ENCODE measurements at places on chromosomes 16 and 17.

DNA sequence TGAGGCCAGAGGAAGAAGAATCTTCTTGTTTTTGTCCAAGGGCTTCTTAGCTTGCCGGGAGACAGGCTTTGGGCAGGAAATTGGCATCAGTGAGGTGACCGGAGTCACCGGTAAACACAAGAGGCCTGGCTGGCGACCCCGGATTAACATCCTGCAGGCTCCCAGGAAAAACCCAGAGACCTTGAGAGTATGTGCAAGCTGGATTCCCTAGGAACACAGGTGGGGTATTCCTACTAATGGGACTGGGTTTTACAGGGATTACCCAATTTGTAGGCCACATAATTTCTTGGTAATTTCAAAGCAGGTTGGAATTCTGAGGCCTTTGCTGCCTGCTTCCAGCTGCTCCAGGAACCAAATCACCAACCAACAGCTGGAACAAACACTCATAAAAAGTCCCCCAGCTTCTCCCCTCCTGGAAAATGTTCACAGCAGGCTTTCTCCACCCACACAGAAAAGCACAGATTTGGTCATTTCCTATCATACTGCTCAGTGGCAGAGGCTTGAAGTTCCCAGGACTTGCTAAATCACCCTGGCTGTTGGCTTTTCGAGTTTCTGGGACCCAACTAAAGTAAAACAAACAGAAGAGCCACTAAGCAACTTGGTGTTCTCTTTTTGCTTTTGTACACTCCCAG is 258.8 kb downstream of the IRF8 start:
- no peak for DNase-seq

DNA sequence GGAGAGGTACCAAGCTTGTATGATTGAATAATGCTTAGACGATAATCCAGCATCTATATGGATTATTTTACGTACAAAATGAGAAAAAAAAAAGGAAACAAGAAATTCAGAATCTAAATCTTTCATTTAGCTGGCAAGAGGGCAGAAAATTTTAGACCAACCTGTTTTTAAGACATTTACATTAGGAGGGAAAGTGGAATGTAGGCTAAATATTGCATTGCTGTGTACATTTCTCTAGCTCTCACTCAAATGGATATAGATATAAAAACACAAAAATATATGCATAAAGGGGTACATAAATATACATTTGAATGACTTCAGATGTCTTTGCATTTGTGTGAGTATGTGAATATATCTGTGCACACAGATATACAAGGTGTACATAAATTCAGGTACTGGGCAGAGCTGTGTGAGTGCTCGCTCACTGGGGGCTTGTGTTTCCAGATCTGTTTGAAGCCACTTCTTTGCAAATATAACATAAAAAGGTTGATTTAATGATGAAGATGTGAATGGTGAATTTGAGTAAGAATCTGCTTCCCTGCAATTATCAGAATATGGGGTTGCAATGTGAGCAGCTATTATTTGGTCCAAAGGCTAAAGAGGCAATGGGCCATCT is 14.2 kb upstream of the ZFHX3 start:
- DNase-seq, result no peak

- DNase-seq, result peak; percentile 25
Measured at GRCh38 chr16:84648595-84649510, 542 bp downstream of the KLHL36 start.

- no peak for DNase-seq
Measured at GRCh38 chr17:796609-797008, 14.5 kb downstream of the MRM3 start.

GRCh38 chr16:47876511-47876910 is 279.3 kb downstream of the ABCC12 start:
- DNase-seq, result no peak

GRCh38 chr16:25134166-25134700 is 22.7 kb downstream of the LCMT1 start:
- DNase-seq, result no peak

DNA sequence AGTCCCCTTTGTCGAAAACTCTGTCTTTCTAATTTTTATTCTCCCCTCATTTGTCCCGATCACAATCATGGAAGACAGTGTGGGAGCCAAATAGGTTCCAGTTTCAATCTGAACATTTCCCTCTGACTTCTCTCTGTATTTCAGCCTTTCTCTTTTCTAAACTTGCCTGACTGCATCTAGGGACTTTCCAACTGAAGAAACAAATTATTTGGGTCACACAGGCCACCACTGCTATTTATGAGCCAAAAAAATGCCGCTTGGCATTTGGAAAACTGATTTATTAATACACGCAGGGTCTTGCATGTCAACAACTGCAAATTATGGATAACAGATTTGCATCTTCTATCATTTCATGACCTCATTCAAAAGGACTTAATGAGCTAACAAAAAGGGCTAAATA is 55.2 kb upstream of the ELAC2 start:
- DNase-seq, result no peak

- DNase-seq, result no peak
Measured at GRCh38 chr17:38898291-38898679, 27.1 kb upstream of the LASP1NB start.

GRCh38 chr16:72552654-72553053 is 380.7 kb upstream of the PMFBP1 start:
- DNase-seq, result no peak

DNA sequence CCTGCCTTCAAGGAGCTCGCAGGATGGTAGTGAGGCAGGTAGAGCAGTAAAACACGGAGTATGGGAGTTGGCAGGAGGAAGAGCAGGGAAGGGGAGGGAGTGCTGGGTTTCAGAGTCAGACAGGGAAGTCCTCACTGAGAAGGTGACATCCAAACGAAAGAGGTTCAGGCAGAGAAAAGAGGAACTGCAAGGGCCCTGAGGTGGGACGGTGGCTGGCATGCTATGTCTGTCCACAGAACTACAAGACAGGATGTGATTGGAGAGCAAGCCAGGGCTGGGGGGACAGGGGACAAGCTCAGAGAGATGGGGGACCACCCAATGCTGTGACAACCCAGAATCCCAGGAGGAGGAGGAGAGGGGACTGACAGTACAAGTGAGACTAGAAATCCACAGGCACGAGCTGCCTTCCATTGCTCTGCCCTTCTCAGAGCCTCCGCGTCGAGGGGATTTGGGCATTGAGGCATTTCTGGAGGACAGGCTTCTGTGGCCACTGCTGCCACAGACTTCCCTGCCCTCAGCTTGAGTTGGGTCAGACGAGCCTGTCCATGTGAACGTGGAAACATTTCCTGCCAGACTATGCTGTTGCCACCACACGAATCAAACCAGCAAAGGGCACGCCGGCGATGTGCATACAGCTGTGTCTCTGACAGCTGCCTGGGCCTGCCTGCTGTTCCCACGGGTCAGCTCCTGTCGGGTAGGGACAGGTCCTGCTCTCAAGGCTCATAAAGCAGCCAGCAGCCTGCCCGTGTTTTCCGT is 100.1 kb downstream of the RAB11FIP4 start:
- DNase-seq, result no peak

DNA sequence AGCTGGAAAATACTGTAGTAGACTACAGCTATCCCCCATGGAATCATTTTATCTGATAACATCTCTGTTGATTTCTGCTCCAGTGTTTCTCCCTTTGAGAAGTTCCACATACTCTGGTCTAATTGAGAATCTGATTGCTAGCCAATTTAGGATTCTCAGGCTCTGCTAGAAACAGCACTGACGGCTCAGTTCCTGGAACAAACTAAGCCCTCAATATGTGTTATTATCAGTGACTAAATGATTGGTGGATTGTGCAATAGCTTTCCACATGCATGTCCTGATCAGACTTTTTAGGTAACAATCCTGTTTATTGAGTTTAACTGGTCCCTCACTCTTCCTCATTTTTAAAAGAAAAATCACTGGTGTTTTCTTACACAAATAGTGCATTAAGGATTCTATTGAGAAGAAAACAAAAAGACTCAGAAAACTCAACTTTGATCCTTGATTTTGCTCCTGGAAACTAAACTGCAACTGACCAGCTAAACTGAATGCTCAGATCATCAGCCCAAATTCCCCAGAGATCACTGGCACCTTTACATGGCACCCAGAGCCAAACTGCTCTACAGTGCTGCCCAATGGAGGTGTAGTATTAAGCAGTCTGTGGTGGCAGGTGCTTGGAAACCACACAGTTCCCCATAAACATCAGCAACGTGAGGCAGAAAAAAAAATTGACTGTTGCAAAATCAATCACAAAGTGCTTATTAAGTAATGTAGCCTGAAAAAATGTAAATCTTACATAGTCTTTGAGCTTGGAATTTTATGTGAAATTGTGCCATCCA is 423.7 kb downstream of the TOX3 start:
- DNase-seq, result no peak

- DNase-seq, result no peak
Measured at GRCh38 chr16:68031951-68032350, 8.9 kb downstream of the DUS2 start.

GRCh38 chr17:17350491-17351355 is 47.5 kb downstream of the NT5M start:
- DNase-seq, result no peak

GRCh38 chr17:11242411-11242810 is 1.4 kb downstream of the SHISA6 start:
- DNase-seq, result no peak

DNA sequence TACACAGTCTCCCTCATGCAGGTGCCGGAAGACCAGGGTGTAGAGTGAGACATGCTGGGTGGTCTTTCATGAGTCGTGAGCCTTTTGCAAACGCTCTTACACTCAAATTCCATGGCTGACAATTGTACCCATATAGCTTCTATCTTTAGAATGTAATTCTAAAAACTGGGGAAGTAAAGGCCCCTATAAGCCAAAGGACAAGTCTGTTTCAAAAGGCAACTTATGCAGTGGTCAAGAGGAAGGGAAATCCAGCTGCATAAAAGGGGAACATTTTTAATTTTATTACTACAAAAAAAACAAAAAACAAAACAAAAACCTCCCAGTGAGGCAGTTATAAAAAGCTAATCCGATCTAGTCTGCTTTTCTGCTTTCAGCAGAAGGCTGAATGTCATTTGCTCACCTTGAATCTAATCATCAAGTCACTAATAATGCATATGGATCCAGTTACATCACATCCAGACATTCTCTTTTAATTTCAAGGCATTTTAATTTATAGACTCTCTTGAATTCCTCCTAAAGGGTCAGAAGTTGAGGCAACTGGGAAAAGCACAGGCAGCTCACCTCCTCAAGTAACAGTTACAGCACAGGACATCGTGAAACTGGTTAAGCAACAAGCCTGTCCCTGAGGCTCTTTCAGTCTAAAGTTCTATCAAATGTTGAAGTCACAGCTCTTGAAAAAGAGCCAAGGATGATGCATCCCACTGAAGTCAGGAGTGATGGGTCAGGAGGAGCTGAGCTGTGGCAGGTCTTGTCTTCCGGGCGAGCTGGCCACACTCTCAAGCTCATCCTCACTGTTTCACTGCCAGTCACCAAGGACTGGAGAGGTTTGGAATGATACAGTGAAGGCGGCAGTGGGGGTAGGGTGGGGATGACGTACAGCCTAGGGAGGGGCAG is 99.7 kb downstream of the VPS53 start:
- no peak for DNase-seq

DNA sequence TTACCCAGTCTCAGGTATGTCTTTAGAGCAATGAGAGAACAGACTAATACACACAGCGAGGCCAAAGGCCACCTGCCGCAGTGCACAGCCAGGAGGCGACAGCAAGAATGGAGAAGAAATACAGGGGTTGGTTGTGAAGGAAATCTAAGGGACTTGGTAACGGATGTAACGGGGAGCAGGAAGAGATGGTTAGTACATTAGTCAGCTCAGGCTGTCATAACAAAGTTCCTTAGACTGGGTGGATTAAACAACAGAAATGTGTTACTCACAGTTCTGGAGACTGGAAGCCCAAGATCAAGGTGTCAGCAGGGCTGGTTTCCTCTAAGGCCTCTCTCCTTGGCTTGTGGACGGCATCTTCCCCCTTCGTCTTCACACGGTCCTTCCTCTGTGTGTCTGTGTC is 47.1 kb downstream of the TVP23C start:
- DNase-seq, result no peak

- peak; percentile 74 for DNase-seq
Measured at GRCh38 chr16:24609740-24610415, 70.5 kb downstream of the RBBP6 start.

- DNase-seq, result no peak
Measured at GRCh38 chr16:48609652-48610029, 339 bp downstream of the N4BP1 start.

DNA sequence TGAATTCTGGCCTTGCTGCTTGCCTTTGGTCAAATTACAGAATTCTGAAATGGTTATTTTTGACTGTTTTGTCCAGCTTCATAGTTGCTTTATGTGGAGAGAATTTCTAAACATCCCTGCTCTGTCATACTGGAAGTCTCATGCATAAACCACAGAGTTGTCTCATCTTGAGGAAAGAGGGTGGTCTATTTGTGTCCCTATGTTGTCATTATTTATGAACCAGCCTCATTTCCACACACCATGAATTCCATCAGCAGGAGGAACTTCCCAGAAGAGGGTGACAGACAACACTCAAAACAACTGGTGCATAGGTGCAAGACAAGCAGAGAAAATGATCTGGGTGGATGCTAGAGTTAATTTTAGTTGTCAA is 525.8 kb upstream of the GOT2 start:
- no peak for DNase-seq

GRCh38 chr17:73191443-73192205 is 1.2 kb upstream of the COG1 start:
- DNase-seq, result peak; percentile 19

- no peak for DNase-seq
Measured at GRCh38 chr16:25841761-25842160, 150.0 kb downstream of the HS3ST4 start.

Measured in C1 segment of cervical spinal cord (tissue), 14 donors.